ENCODE measurements at places on chromosomes 6 and 20. TPM values are rescaled to one million over a fixed set of nuclear protein-coding genes. Genes with fewer than 3 reads are reported as not detected.

GRCh38 chr6:63635215-63635587 is 401 bp upstream of the PHF3 start:
- no peaks in the 10 kb centered on the region for H3K27me3 ChIP-seq
- H3K4me1 ChIP-seq = peaks cover 26% of the 10 kb centered on the region
- peak overlapping the region; percentile 86 for H3K27ac ChIP-seq

GRCh38 chr6:142482974-142483373 is 181.2 kb downstream of the ADGRG6 start:
- H3K27me3 ChIP-seq = no peaks in the 10 kb centered on the region
- H3K4me1 ChIP-seq = no peaks in the 10 kb centered on the region
- H3K27ac ChIP-seq = no peak overlapping the region
- no peaks in the 10 kb centered on the region for H3K36me3 ChIP-seq

- no peaks in the 10 kb centered on the region for H3K4me1 ChIP-seq
- no peaks in the 10 kb centered on the region for H3K27me3 ChIP-seq
- DNase-seq = no peak
- no peak overlapping the region for H3K4me3 ChIP-seq
- no peaks in the 10 kb centered on the region for H3K36me3 ChIP-seq
Observed at GRCh38 chr6:144896289-144896688, 611.2 kb downstream of the UTRN start.

CYP21A2 gene
- total RNA-seq = 2.4 TPM

PTP4A1 gene
- total RNA-seq = 29.6 TPM

Data from thoracic aorta (tissue), 2 donors.